ENCODE measurements at places on chromosomes 4 and X. TPM values are rescaled to one million over a fixed set of nuclear protein-coding genes. Genes with fewer than 3 reads are reported as not detected.

The SLC26A1 gene
- 2.8 TPM for total RNA-seq

The RBMXL3 gene
- total RNA-seq: not detected

The TAPT1 gene
- total RNA-seq: 38.8 TPM

The JCHAIN gene
- total RNA-seq: 347 TPM

The PPP1R2C gene
- total RNA-seq: not detected

The CFAP99 gene
- total RNA-seq: 1.3 TPM

The CXCL8 gene
- total RNA-seq: 44.6 TPM

The MAOB gene
- 6.6 TPM for total RNA-seq

The FAM156A gene
- total RNA-seq: 22.4 TPM

The ETDB gene
- total RNA-seq: not detected

The STK26 gene
- 18.8 TPM for total RNA-seq

The RADX gene
- 2.6 TPM for total RNA-seq

The GLUD2 gene
- total RNA-seq: 0.14 TPM

The NPY2R gene
- total RNA-seq: 1.7 TPM

The CT45A2 gene
- total RNA-seq: not detected

The CENPVL2 gene
- not detected for total RNA-seq

The SNX25 gene
- 16.8 TPM for total RNA-seq

Data from mucosa of descending colon (tissue), 3 donors.